ENCODE measurements at places on chromosomes 5 and 9.

- DNase-seq = no peak
Observed at GRCh38 chr5:10403829-10404228, 37.9 kb upstream of the ROPN1L start.

DNA sequence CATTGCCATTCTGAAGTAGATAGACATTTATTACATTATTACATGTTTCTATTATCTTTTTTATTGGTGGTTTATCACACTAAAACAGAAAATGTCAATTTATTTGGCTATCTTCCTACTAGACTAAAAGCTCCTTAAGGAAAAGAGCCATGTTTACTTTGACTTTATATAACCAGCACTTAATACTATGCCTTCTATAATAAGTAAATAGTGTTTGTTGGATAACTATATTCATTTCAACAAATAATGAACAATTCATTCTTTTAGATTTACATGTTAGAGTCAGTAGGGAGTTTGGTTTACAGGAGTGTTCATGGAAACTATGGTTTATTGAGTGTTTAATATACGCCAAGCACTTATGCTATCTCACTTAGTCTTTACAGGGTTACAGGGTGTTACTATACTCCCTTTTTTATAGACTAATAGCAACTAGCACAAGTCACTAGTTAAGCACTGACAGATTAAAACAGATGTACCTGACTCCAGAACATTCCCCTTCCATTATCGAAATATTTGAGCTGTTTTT lies 7.3 kb downstream of the PPIP5K2 start:
- DNase-seq = no peak

DNA sequence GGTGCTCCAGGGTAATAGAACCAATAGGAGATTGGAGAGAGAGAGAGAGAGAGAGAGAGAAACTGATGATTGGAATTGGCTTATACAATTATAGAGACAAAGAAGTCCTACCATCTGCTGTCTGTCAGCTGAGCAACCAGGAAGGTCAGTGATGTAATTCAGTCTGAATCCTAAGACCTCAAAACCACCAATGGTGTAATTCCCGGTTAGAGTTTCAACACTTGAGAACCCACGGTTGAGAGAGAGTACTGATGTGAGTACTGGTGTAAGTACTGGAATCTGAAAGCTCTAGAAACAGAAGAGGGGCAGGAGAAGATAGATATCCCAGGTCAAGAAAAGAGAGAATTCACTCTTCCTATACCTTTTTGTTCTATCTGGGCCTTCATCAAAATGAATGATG lies 775.8 kb downstream of the EFNA5 start:
- DNase-seq = peak; percentile 23

DNA sequence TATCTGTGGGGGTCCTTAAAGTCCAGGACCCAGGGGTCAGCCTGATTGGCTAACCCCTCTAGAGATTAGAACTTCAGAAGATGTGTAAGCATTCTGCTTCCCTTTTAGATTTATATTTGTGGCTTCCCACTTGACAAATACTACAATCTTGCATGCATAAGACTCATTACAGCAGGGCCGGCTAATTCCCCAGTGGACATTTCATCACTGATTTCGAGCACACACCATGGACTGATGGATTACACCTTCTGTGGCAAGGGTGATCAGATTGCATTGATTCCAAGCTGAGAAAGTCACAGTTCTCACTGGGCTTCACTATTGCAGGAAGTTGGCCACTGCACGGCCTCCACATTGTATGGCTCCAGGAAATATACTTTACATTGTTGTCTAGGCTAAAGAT lies 65.8 kb upstream of the DAPK1 start:
- DNase-seq = peak; percentile 55

- peak; percentile 11 for DNase-seq
Observed at GRCh38 chr9:34125681-34126206, 754 bp downstream of the DCAF12 start.

GRCh38 chr5:140977003-140977402 lies 10.7 kb downstream of the PCDHAC2 start:
- peak; percentile 56 for DNase-seq

DNA sequence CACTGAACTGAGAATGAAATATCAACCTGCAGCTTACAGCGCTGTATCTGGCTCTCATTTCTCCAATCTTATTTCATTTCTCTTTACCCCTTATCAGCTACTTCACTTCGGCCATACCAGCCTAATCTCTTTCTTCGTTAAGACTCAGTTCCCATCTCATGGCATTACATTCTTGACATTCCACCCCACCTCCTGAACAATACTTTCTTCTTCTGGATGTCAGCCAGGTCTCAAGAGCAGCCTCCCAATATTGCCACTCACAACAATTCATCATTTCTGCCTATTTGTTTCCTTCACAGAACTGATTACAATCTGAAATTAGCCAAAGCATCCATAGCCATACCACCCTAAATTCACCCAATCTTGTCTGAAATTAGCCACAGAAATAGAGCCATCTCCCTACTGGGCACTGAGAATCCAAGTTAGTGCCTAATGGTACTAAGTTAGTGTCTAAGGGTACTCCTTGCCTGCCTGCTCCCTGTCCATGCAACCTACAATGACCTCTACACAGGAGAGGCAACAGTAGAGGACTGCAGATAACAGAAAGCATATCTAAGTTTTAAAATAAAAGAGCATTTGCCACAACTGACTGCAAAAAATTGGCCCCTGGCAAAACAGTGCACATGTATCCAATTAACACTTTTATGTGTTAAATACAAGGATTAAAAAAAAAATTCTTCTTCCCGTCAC lies 35.2 kb downstream of the SETX start:
- no peak for DNase-seq

DNA sequence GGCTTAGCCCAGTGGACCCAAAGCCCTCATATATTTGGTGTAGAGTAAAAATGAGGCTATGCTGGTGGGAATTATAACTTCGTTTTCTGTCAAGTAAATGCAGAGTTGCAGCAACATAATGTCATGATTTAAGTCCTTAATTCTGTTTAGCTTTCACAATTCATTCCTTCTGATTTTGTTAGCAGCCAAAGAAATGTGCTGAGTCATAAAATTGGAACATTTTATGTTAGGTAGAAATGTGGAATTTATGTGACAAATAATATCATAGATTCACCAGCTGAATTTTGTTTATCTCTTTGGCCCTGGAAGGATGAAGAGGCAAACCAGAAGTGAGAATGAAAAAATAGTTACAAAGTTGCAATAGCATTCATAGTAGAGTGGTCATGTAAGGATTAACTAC lies 247.0 kb downstream of the TRPM3 start:
- DNase-seq = peak; percentile 5

DNA sequence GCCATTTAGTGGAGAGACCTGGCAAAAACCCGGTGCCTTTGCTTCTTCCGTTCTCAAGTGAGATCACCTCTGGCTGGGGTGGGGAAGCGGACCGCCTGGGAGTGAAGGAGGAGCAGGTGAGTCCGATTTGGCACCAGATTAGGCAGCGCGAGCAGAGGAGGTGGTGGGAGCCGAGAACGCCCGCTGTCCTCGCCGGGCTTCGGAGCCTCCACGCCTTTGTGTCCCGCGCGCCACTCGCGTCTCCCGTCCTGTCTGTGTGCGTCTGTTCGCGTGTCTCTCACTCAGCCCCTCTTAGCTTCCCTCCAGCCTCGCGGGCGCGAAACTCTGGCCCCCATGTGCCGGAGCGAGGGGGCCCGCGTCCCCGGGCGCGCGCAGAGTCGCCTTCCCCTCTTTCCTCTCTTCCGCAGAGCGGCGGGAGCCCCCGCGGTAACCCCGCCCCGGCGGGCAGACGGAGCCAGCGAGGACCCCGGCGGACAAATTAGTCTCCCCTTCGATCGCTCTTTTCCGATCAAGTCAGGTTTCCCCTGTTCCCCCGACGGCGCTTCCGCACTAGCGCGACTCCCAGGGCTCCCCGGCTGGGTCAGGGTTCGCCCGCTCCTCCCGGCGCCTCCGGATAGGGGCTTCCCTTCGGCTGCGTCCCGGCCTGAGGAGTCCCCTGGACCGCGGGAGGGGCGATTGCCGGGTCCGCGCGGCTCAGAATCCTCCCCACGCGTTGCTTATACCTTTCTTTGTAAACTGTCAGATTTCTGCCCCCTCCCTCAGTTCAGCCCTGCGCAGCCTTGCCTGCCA lies 7.1 kb downstream of the POU4F3 start:
- no peak for DNase-seq

All from AG10803 (cell line).